AG10803 (cell line): ENCODE measurements at places on chromosomes 4 and X.

DNA sequence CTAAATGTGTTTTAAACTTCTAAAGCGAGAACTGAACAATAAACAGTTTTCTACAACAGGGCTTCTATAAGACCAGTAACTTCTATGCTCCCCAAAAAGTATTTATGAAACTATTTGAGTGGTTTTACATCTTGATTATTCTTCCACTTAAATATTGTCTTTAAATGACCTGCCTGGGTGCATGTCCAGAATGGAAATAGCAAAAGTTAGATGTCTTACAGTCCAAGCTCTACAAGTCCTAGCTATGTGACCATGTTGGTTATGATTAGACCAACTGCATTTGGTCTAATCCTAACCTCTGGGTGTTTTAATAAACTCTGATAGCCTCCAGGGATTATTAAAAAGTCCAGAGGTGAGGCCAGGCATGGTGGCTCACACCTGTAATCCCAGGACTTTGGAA lies 79.0 kb upstream of the ATXN3L start:
- no peak for DNase-seq

GRCh38 chr4:137651128-137651527 lies 118.8 kb upstream of the PCDH18 start:
- DNase-seq: peak; percentile 62

GRCh38 chr4:176270669-176271068 lies 1.6 kb upstream of the ASB5 start:
- DNase-seq: peak; percentile 98

GRCh38 chr4:3303565-3303824 lies 10.7 kb downstream of the RGS12 start:
- no peak for DNase-seq

- no peak for DNase-seq
Observed at GRCh38 chrX:24148121-24148520, 1.4 kb upstream of the ZFX start.

DNA sequence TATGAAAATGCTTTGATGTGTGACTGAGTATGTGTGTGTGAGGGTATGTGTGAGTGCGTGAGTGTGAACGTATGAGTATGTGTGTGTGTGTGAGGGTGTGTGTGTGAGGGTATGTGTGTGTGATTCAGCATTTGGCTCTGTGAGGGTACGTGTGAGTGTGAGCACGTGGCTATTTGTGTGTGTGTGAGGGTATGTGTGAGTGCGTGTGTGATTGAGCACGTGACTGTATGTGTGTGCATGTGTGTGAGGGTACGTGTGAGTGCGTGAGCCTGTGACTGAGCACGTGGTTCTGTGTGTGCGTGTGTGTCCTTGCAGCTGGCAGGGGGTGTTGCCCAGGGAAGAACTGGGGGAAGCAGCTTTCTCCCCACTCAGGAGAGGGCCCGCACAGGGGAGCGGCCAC lies 16.1 kb upstream of the PPP2R3B start:
- DNase-seq: no peak

GRCh38 chrX:101409043-101409442 lies 1.0 kb downstream of the HNRNPH2 start:
- no peak for DNase-seq

DNA sequence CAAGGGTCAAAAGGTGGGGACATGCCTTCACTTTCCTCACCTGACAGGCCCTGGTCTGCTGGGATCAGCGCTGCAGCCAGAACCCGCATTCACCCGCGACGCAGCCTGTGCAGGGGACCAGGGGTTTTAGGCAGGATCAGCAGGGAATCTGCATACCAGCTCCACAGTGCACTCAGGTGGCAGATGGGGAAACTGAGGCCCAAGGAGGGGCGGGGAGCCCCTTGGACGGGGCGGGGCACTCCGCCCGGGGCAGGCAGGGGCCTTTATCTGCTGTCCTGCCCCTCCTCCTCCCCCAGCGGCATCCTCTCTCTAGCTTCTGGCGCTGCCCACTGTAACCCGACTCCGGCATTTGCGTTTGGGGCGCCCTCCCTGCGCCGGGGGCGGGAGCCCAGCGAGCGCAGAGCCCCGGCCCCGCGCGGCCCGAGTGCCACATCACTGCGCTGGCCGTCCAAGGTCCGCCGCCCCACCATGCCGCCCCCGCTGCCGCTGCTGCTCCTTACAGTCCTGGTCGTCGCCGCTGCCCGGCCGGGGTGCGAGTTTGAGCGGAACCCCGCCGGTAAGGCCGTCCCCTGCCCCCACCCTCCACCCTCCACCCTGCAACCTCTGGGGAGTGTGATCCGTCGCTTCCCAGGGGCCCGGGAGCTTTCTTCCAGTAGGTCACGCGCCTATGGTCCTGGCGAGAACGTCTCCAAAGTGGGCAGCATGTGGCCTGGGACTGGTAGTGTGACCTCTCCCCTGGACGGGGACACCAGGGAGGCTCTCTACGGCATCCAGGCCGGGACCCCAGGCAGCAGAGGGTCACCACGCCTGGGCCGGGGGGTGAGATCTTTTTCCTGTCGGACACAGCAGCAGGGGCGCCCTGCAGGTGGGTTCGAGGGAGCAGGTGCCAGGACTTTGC lies at the start of gene CPZ:
TSS of gene CPZ (plus strand) at position 400 of the 898 bp plus-strand sequence. CDS start at position 469, 69 bp downstream.
- DNase-seq: peak; percentile 39

DNA sequence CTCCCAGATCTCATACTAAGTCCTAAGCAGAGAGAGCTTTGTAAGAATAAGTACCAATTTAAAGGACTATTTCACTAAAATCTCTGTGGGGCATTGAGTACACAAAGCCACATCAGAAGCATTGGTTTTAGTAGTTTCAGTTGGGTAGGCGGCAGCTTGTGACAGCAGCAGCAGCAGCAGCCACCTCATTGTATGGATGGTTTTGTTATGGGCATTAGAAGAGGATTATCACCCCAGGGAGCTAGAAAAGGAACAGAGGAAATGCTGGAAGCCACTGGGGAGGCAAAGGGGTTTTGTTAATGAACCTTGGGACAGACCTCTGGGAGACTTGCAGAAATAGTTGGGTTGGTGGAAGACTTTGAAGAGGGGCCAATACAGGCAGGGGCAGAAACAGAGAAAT lies 93.9 kb upstream of the FRMPD3 start:
- DNase-seq: no peak

- peak; percentile 14 for DNase-seq
Observed at GRCh38 chr4:188295899-188296298, 156.7 kb downstream of the TRIML1 start.

- no peak for DNase-seq
Observed at GRCh38 chr4:45064741-45065140, 338.4 kb upstream of the GNPDA2 start.

GRCh38 chr4:7910952-7911578 lies 28.6 kb downstream of the AFAP1 start:
- peak; percentile 96 for DNase-seq

GRCh38 chr4:15930314-15930713 lies 8.2 kb downstream of the FGFBP1 start:
- DNase-seq: no peak

GRCh38 chr4:169200361-169201030 lies 70.3 kb downstream of the SH3RF1 start:
- DNase-seq: no peak

DNA sequence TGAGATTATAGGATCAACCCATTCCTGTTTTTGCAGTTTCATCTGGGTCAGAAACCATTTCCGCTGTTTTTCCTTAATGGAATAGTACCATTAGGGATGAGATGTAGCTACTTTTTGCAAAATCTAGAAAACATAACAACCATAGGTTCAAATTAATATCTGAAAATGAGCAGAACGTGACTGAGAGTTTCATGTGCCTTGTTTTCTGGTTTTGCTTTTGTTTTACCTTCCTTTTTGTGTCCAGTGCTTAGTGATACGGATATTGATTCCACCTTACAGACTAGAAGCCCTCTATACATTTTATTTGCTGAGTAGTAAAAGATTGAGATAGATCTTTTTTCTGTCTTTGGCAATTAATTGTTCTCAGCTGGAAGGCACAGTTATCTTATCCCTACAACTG lies 46.5 kb downstream of the SNX25 start:
- DNase-seq: no peak

DNA sequence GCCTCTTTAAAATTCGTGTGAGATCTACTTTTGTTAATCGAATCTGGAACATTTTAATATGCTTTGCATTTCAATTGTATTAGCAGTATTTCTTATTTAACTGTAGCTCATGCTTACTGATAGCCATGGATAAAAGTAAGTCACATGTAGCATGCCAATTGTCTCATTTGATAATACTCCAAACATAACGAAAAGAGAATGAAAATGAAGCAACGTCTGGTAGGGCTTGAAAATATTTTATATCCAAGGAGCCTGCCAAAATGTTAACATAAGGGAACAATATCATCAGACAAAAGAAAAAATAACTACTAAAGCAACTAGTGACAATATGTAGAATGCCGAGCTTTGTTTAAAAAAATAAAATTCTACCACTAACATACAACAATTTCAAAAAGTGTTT lies 94.1 kb upstream of the MID1 start:
- DNase-seq: no peak

DNA sequence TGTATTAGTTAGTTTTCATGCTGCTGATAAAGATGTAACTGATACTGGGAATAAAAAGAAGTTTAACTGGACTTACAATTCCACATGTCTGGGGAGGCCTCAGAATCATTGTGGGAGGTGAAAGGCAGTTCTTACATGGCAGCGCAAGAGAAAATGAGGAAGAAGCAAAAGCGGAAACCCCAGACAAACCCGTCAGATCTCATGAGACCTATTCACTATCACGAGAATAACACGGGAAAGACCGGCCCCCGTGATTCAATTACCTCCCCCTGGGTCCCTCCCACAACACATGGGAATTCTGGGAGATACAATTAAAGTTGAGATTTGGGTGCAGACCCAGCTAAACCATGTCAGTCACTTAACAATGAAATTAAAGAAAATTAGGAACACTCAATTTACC lies 499.1 kb downstream of the FSTL5 start:
- DNase-seq: no peak

- no peak for DNase-seq
Observed at GRCh38 chr4:13765539-13765938, 138.0 kb upstream of the BOD1L1 start.

DNA sequence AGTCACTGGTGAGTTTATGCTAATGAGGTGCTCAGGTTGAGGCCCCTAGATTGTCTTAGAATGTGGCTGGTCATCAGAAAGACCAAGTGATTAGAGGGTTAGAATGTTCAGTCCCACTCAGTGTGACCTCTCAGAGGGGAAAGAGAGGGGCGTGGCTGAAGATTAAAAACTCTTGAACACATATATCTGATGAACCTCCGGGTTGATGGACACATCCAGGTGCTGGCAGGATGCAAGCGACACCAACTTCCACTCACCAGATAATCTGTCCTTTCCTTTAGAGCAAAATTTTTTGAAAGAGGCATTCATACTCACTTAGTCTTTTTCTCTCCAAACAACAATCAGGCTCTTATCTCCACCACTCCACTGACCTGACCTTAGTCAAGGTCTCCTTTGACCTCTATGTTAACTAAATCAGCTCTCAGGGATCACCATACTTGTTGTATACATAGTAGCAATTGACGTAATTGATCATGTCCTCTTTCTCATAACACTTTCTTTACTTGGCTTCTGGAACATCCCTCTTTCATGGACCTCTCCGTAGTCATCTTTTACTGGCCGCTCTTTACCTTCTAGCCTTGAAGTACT lies 14.2 kb downstream of the FAM47E start:
- DNase-seq: no peak

GRCh38 chr4:185875316-185875907 lies 63.4 kb upstream of the SORBS2 start:
- no peak for DNase-seq

DNA sequence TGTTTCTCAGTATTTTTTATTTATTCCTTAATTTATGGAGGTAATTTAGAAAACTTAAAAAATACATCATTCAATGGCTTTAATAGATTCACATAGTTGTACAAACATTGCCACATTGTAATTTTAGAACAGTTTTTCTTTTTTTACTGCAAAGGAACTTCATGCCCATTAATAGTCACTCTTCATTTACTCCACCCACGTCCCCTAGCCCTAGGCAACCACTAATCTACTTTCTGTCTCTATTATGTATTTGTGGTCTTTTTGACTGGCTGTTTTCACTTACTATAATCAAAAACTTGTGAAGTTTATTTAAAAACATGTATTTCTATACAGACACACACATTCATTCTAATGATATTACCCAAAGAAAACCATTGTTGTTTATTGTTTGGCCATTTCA lies 664.8 kb downstream of the GRID2 start:
- DNase-seq: no peak

GRCh38 chr4:114132830-114133229 lies 153.4 kb upstream of the ARSJ start:
- DNase-seq: no peak

DNA sequence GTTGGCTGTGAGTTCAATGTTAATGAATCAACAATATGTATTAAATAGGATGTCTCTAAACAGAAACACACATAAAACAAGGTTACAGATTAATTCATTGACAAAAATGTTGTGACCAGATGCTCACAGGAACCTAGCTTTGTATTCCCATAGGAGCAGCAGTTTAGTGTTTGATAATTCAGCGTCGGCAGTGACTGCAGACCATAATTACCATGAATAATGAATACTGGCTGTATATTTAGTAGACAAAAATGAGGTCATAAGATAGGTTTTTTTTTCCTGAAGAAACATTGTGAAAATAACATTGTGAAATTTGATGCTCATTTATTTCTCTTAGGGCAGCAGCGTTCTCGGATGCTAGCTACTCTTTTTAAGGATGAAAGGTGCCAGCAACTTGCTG lies 27.8 kb downstream of the COPS4 start:
- DNase-seq: peak; percentile 42

GRCh38 chr4:151771664-151772063 lies 10.9 kb upstream of the GATB start:
- peak; percentile 54 for DNase-seq

GRCh38 chr4:85828027-85828890 lies 353.3 kb downstream of the ARHGAP24 start:
- DNase-seq: peak; percentile 56

DNA sequence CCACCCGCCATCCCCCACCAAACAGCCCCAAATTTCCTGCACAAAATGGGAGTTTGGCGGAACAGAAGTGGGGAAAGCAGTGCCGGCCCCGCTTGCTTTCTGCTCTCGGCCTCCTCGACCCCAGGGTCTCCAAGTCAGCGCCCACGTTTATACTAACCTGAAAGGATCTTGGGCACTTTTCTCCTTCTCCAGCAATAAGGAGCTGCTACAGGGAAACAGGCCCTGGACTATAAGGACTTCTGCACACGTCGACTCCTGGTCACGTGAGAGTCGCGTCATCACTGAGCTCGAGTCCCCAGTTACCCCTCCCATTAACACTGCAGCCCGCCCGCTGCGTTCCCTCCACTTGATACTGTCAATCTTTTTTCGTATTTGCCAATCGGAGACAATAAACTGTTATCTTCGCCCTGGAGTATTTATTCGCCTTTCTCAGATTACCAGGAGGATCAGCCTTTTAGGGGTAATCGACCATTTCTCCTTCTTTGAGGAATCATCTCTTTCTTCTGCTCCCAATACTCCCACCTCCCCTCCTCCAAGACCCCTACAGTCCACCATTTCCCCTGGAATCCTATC lies at the start of gene TCEAL8:
TSS of gene TCEAL8 (minus strand) at position 235 of the 573 bp plus-strand sequence. CDS start 1,176 bp downstream, outside the sequence.
- peak; percentile 65 for DNase-seq

DNA sequence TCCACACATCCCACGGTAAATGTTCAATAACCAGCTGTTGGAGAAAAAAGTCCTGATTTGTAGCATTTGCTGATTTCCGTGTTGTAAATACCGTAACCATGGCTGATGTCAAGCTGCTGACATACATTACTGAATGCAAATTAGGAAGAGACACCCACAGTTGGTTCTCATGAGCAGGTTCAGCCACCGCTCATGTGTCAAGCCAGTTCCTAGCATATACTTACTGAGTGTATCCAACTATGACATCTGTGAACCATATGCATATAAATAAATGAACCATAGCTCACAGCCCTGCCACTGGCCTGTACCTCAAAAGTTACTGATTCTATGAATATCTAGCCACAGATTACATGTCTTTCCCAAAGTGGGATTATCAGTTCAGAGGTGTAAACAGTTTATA lies 29.5 kb downstream of the FHDC1 start:
- peak; percentile 9 for DNase-seq

- DNase-seq: peak; percentile 99
Observed at GRCh38 chr4:187603093-187604025, 392.2 kb upstream of the ZFP42 start.
